ENCODE measurements at places on chromosomes 3 and 15. TPM values are rescaled to one million over a fixed set of nuclear protein-coding genes. Genes with fewer than 3 reads are reported as not detected.

ZNF385D gene
- 2.0 TPM for total RNA-seq

P2RY14 gene
- total RNA-seq, result not detected

CNOT10 gene
- total RNA-seq, result 30.5 TPM

POMGNT2 gene
- total RNA-seq, result 7.7 TPM

ADAMTSL3 gene
- 0.56 TPM for total RNA-seq

NMNAT3 gene
- total RNA-seq, result 2.1 TPM

TMEM108 gene
- total RNA-seq, result not detected

SPINK8 gene
- not detected for total RNA-seq

SUSD5 gene
- 4.8 TPM for total RNA-seq

CNBP gene
- total RNA-seq, result 245 TPM

CHAC1 gene
- 2.8 TPM for total RNA-seq

CHRD gene
- total RNA-seq, result 2.4 TPM

PLAAT1 gene
- total RNA-seq, result not detected

SLC22A14 gene
- 0.12 TPM for total RNA-seq

All from aortic smooth muscle cell (primary cell).